ENCODE measurements at places on chromosomes 12 and 14.

- DNase-seq = no peak
These were observed 71.2 kb upstream of the COCH start for GRCh38 chr14:30803185-30803584.

DNA sequence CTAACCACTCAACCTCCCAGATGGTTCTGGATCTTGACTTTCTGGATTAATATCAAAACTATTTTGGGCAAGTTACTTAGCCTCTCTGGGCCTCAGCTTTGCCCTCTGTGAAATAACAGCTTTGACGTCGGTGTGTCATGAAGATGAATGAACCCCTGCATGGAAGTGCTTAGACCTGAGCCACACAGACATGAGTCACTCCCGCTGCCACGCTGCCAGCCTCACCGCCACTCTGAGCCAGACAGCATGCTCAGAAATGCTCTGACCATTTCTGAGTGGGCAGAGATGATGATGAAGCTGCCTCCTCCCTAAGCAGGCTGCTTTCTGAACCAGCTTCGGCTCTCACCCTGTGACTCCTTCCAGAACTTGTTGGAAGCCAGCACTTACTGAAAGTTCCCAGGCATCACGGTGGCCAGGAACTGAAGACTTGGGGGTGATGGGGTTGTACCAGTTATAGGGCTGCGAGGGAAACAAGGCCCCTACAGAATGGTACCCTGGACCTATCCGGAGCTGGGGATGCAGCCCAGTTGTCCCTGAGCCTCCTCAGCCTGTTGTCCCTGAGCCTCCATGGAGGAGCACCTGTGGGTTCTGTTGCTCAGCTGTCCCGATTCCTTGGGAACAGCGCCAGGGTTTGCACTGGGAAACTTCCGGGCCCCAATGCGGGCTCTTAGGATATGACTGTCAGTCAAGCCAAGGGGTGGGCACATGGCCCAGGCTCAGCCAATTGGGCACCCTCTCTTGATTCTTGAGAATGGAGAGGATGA lies 2.0 kb upstream of the CCDC197 start:
- no peak for DNase-seq

DNA sequence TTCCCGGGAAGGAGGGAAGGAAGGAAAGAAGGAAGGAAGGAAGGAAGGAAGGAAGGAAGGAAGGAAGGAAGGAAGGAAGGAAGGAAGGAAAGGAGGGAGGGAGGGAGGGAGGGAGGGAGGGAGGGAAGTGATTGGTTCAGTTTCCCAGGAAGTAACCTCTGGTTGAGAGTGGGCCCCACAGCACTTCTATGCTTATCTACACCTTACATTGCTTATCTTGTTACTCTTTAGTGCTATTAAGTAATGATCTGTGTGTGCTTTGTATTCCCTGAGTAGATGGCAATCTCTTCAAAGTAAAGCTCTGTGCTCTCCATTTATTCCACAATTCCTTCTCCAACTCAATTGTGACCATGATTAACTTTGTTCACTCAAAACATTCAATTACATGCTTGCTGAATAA lies 74.6 kb downstream of the SLC38A4 start:
- DNase-seq = no peak

- DNase-seq = no peak
These were observed 29.2 kb downstream of the TMEM120B start for GRCh38 chr12:121741743-121742142.

- DNase-seq = no peak
These were observed 155.3 kb downstream of the PHETA1 start for GRCh38 chr12:111213561-111213960.

GRCh38 chr12:96073346-96074330 lies 38.3 kb upstream of the LTA4H start:
- no peak for DNase-seq

DNA sequence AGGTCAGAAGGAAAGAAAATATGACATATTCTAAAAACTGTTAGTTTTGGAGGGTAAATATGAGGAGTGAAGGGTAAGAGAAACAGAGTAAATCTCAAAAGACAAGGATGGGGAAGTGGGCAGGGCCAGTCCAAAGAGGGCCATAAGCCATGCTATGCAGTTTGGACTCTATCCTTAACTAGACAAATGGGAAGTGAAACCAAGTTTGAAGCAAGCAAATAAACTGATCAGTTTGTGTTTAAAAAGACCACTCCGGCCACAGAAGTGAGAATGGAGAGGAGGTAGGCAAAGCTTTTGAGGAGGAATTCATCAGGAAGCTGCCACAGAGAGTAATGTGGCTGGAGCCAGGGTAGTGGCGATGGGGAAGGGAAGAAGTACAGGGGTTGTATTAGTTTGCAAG lies 37.5 kb upstream of the DAAM1 start:
- DNase-seq = no peak

- DNase-seq = no peak
These were observed 304.1 kb upstream of the SSTR1 start for GRCh38 chr14:37903343-37904191.

DNA sequence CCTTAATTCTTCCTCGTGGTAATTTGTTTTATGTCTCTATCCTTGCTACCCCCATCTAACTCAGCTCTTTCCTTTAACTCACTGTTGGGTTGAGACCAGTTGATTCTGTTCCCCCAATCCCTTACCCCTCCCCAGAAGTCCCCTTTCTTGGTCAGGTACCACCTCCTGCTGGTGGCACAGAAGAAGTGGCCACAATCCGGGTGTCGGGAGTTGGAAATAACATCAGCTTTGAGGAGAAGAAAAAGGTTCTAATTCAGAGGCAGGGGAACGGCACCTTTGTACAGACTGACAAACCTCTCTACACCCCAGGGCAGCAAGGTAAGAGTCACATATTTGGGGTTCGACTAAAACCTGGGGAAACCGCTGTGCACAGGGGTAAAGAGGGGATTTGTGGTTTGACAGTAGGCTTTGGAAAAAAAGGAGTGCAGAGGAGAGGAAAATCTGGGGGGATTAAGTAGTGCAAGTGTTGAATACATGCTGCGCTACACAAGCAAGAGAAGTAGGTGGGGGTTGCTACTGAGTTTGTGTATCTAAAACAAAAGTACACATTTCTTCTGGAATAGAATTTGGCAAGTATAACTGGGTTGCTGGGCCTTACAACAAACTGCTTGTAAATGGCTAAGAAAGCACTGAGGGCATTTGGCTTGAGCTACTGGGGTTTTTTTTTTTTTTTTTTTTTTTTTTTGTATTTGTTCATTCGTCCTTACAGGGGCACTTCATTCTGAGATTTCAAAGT lies 1.3 kb downstream of the A2ML1 start:
- DNase-seq = no peak

GRCh38 chr12:44780221-44780790 lies 95.8 kb downstream of the NELL2 start:
- no peak for DNase-seq

All from stimulated activated CD8-positive, alpha-beta memory T cell treated with anti-CD3 and anti-CD28 coated beads, Interleukin-7, amount 100 ng/mL, for 1 hour (primary cell).